ENCODE measurements at places on chromosomes 7 and 10.

GRCh38 chr7:115840702-115841101, 189.9 kb downstream of the TFEC start:
- DNase-seq = no peak

DNA sequence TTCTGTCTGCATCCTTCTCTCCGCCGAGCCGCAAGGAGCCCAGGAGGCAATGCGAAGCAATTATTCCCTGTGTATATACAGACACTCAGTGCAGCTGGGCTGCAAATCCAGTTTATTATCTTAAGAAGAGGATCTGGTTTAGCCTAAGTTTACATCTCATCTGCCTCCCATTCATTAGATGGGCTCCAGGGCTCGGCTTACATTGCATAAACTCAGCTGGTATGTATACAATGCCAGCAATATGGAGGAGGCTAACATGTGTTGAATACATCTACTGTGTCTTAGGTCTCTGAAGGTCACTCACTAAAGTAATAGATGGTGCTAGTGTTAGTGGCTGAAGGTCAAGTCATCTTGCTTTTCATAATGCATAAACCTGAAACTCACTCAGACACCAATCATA, 996.8 kb downstream of the KCNMA1 start:
- DNase-seq = no peak

DNA sequence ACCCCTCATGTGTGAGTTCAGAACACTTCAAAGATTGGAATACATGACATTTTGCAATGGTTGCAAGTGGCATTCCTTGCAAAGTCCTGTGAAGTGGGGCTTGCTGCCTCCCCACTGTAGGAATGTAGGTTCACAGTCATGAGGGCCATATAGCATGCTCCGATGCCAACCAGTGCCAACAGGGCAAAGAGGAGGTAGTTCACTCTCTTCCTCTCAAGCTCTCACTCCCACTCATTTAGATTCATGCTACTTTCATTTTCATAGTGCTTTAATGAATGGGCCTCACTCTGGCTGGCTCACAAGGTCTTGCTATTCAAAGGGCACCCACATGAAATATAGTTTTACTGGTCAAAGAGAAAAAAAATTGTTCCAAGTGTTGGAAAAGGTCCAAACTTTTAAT, 169.9 kb upstream of the AOAH start:
- no peak for DNase-seq

DNA sequence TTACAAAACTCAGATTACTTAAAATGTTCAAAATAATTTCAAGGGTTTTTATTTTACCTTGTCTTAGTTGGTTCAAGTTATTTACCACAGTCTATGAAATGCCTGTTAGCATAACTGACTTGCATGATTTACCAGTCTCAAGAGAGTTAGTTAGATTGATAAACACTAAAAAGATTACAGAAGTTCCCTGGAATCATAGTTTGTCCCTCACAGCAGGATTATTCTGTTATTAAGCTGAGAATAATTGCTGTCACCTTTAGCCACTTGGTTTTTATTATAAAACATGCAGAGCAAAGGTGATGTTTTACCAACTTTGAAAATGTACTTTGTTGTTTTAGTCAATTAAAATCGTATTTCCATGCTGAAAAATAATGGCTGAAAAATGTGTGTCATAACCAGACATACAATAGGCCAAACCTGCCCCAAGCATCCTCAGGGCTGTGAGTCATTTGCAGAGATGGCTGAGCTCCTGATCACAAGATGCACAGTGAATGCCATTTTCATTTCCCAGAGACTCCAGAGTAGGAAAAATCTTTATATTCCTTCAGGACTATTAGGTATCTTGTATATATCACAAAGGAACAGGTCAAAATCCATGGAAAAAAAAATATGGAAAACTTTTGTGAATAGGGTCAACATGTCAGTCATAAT, 87.8 kb upstream of the DKK1 start:
- DNase-seq = no peak

DNA sequence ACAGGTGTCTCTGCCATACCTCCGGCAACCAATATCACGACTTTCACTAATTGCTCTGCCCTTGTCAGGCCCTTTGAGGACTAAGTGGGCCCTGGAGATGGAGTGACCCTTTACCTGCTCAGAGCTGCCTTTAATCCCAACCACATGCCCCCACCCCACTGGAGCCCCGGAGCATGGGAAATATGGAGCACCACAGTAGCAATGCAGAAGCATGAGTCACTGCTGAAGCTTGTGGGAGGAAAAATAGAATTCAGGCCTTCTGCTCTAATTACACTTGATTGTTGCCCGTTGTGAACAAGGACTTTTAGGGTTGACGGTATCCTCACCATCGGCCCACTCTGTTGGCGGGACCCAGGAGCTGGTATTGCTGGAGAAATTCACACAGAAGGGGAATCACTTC, 52.5 kb upstream of the FRMD4A start:
- DNase-seq = no peak

DNA sequence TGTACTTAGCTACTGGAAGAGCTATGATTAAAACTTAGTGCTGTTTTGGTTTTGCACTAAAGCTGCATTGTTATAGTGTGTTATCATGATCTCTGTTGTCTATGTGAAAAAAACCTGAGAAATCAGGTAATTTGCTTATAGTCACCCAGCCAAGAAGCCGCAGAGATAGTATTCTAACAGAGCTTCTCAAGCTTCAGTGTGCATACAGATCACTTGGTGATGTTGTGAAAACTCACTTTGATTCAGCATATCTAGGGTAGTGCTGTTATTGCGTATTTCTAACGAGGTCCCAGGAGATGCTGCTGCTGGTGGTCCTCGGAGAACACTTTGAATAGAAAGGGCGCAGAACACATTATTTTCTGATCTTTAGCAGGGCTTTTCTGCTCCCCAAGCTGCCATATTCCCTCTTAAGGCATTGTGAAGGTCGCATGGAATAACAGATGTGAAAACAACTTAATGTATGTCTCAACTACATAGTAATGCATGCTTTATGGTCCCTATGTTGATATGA, 68.4 kb upstream of the PDCD4 start:
- DNase-seq = no peak

DNA sequence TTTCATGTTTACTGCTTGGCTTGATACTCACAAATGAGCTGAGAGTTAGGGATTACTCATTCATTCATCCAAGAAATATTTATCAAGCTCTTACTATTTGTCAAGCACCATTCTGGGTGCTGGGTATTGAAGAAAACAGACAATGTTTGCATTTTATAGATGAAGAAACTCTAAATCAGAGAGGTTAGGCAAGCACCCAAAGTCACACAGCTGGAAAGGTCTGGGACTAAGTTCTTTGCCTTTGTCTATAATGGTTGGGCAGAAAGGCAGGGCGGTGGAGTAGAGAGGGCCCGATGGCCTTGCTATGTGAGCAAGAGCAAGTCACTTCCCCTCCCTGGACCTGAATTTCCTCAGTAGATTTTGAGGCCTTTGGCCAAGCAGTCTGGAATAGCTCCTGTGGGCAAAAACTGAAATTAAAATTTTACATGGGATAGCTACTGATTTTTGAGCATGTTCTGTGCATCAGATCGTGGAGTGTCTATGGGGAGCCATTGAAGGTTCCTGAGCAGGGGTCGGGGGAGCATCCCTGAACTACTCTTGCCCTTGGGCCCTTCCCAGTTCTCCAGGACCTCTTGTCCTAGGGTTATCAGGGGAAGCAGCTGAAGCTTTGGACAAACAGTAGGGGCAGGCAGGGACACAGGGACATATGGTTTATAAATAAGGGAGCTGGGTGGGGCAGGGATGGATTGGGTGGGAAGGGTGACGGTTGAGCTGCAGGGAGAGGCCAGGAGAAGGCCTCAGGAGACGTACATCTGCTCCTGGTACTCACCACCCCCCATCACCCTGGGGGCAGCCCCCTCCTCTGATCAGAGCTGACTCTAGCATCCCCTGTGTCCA, 23.3 kb downstream of the AQP1 start:
- DNase-seq = no peak

DNA sequence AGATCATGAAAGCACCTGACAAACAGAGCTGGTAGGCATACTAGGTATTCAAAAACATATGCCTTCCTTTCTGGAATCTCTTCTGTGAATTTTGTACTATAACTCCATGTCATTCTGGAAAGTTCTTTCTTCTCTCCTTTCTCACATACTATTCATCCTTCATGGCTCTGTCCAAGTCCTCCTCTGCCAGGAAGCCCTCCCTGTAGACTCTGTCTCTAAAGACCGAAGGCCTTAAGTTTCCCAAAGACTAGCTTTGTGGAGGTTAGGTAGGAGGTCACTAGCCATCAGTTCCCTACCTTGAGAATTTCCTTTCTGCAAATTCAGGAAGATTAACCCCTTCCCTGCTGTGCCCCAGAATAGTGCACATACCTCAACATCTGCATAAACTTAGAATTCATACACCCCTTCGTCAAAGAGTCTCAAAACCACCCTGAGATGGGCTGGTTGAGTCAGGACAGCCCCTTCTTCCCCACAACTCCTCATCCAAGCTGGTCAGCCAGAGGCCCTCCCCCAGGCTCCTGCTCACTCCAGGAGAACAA, 20.6 kb downstream of the SORBS1 start:
- DNase-seq = no peak

DNA sequence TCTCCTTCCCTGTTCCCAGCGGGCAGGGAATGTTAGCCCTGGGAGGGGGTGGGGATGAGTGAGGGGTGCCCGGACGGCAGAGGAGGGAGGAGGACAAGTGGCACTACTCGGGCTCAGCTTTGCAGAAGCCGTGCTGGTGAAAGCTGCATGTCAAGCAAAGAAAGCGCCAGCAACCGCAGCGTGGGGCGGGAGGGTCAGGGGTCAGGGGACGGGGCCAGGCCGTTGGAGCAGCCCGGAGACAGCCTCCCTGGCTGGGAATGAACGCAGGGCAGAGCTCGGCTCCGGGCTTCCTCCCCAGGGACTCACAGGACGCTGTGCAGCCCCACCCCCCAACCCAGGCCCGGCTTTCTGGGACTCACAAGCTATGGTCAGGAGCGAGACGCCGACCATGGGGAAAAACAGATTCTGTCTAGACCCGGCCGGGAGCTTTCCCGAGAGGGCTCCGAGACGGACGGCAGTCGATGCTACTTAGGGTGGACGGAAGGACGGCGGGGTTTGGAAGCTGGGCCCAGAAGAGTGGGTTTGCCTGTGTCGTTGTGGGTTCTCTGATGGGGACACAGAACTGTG, 113.4 kb downstream of the VIPR2 start:
- no peak for DNase-seq

DNA sequence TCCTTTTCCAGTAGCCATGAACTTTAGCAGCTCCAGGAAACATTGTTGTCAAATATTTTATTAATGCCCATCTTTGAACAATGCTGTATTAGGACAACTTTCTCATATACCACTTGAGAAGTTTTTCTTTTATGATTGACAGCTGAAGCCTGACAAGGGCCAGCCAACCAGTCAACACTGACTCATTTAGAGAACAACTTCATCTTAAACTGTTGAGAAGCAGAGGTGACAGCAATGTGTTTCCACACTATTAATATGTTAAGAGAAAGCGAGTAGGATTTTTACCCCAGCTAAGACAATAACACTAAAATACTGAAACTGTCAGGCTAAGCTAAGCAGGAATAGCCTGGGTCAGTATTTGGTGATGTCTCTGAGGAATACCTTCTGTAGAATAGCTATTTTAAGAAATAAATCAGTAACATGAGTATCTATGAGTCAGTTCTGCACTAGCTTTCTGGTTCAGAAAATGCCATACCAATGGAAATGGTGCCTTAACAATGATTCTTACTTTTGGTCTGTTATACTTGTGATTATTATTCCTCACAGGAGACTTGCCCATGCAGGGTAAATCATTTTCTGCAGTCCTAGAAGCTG, 168.8 kb upstream of the POT1 start:
- DNase-seq = no peak

DNA sequence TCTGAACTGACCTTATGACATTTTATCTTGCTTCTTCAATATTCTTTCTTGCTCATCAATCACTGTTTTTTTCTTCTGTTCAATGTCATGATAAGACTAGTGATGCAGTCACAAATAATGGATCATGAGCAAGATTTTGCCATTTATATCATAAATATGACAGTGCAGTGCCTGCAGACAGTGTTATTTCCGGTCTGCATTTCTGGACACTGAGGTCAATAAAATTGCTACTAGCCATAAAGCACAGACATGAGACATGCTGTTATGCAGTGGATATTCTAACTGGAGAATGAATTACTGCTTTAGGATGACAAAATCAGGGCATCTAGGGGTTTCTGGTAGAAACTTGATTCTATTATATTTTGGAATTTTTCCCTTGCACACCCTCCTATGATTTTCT, 1509.7 kb upstream of the LRRTM3 start:
- no peak for DNase-seq

- DNase-seq = no peak
Measured at GRCh38 chr7:90988996-90989765, 275.1 kb upstream of the FZD1 start.

GRCh38 chr10:30842894-30843293, 188.8 kb downstream of the ZNF438 start:
- DNase-seq = no peak

DNA sequence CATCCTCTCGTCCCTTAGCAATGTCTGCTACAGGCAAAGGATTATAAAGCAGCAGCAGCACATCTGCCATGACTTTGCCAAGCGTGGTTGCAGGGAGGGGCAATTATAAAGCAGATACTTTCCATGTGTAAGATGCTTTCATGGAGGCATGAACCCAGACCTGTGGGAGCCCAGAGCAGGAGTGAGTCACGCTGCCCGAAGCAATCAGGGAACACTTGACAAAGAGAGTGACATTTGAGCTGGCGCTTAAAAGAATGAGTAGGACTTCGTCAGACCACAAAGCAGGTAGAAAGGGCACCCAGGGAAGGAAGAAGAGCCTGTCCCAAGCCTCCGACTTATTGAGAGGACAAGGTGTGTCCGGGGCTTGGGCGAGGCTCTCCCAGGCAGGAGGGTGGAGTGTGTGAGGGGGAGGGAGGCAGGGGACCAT, 147.2 kb downstream of the MYOF start:
- no peak for DNase-seq

GRCh38 chr10:52755297-52756062, 17.1 kb downstream of the MBL2 start:
- DNase-seq = no peak

DNA sequence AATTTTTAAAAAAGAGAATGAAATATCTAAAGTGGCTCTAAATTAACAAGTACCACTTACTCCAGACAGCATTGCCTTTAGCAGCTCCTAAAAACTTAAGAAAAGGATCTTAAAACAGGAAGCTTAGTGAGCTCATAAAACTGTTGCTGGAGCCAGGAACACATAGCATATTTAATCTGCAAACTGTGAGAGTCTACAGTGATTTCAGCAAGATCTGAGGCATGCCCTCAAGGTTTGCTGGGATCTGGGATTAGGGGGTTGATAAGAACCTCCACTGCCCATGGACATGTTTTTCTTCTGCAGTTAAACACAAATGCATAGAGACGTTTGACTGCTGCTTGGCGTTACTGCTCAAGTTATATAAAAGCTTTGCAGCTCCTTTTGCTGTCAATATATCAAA, 3.8 kb downstream of the GLI3 start:
- DNase-seq = no peak

DNA sequence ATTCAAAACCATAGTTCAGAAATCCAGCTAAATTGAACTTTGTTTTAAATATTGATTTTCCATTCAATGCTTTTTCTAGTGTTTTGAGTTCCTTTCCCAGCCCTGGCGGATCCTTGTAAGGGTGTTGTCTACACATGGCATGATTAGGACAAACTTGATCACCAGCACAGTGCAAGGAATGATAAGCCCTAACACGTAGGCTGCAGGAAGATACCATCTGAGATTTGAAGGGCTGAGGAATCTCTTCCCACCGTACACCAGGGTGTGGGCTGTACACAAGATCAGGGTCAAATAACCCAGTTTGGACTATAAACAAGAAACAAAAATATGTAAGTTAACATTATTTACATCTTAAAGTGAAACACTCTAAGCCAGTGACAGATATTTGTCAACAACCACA, 27.4 kb downstream of the STEAP4 start:
- DNase-seq = no peak

GRCh38 chr7:66070222-66070621, 5.4 kb upstream of the ASL start:
- no peak for DNase-seq
